ENCODE measurements at places on chromosomes 5 and 9.

GRCh38 chr9:134670042-134670525 is 28.5 kb downstream of the COL5A1 start:
- peak overlapping the region; percentile 75 for H3K4me3 ChIP-seq
- peaks cover 9% of the 10 kb centered on the region for H3K27me3 ChIP-seq
- peaks cover 69% of the 10 kb centered on the region for H3K36me3 ChIP-seq
- peak; percentile 92 for DNase-seq

DNA sequence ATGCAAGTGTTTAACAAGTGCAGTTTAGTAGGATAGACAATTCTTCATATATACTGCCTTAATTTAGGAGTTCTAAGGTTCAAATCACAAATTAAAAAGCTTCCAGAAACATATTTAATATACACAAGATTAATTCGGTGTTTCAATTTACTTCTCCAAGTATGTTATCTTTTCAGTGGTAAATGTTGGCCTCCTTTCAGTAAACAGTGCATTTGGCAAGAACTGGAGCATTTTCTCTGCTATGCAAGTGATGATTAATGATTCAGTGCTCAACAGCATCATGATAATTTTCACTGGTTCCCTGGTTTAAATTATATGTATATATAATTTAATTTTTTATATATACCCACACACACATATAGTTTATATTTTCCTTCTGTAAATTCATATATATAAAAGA is 541.7 kb downstream of the EFNA5 start:
- no peak for DNase-seq
- no peaks in the 10 kb centered on the region for H3K4me1 ChIP-seq
- H3K27ac ChIP-seq, result no peak overlapping the region

DNA sequence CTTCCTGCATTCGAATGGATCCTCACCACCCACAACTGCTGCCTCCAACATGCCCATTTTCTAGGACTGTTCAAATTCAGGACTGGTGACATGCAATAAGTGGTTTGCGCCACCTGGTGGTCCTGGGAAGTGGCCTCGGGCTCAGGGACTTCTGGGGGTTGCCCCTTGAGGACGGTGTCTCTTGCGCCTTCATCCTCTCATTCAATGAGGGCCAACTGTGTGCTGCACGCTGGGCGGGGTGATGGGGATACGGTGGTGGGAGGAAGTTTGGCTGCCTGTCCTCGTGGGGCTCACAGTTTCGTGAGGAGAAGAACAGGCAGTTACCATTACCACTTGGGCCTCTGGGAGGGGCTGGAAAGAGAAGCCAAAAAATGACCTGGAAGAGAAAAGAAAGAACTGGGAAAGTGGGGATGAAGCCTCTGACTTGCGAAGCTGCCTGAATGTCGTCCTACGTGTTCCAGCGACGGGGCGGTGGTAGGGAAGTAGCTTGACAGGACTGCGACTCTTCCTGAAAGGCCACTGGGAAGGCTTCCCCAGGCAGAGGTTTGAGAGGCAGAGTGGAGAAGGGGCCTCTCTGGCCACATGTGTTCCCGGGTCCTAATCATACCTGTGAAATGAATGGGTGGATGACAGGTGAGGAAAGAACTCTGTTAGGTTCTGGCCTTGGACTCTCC is 49.0 kb downstream of the PSD2 start:
- H3K36me3 ChIP-seq, result no peaks in the 10 kb centered on the region
- no peak overlapping the region for H3K4me3 ChIP-seq
- peaks cover 42% of the 10 kb centered on the region for H3K27me3 ChIP-seq
- no peaks in the 10 kb centered on the region for H3K4me1 ChIP-seq

GRCh38 chr5:149837680-149838269 is 106.8 kb downstream of the PDE6A start:
- no peaks in the 10 kb centered on the region for H3K36me3 ChIP-seq
- peaks cover 12% of the 10 kb centered on the region for H3K4me1 ChIP-seq
- H3K27ac ChIP-seq, result no peak overlapping the region
- DNase-seq, result peak; percentile 66
- peaks cover 14% of the 10 kb centered on the region for H3K27me3 ChIP-seq
- no peak overlapping the region for H3K4me3 ChIP-seq

DNA sequence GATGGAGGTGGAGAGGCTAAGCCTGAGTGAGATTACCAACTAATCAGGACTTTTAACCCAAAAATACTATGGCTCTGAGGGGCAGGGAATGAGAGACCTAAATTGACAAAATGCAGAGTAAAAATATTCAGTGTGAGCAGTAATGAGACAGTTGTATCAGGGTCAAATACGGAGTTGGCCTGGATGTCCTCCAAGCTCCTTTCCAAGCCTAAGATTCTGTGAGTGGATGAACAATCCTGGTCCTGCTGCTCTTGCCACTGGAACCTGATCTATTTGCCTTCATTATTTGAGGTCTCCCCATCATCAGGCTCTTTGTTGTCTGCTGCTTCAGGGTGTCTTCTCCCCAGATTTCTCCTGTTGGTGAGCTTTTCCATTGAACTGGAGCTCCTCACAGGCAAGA is 1.1 kb downstream of the PDCD1LG2 start:
- DNase-seq, result no peak
- peak overlapping the region; percentile 97 for H3K27ac ChIP-seq
- peaks cover 39% of the 10 kb centered on the region for H3K36me3 ChIP-seq
- H3K27me3 ChIP-seq, result peaks cover 3% of the 10 kb centered on the region
- peaks cover 85% of the 10 kb centered on the region for H3K4me1 ChIP-seq
- peak overlapping the region; percentile 93 for H3K4me3 ChIP-seq

- peaks cover 3% of the 10 kb centered on the region for H3K27me3 ChIP-seq
- peak overlapping the region; percentile 88 for H3K27ac ChIP-seq
- H3K4me3 ChIP-seq, result peak overlapping the region; percentile 64
- peaks cover 42% of the 10 kb centered on the region for H3K4me1 ChIP-seq
- peak; percentile 77 for DNase-seq
- H3K36me3 ChIP-seq, result peaks cover 28% of the 10 kb centered on the region
These were observed 4.4 kb downstream of the RIMOC1 start for GRCh38 chr5:41908374-41909079.

GRCh38 chr9:1198085-1198484 is 147.9 kb downstream of the DMRT2 start:
- peaks cover 15% of the 10 kb centered on the region for H3K4me1 ChIP-seq
- H3K36me3 ChIP-seq, result no peaks in the 10 kb centered on the region
- peaks cover 5% of the 10 kb centered on the region for H3K27me3 ChIP-seq

- H3K27ac ChIP-seq, result peak overlapping the region; percentile 44
- no peaks in the 10 kb centered on the region for H3K36me3 ChIP-seq
- no peak overlapping the region for H3K4me3 ChIP-seq
- peaks cover 28% of the 10 kb centered on the region for H3K4me1 ChIP-seq
- DNase-seq, result no peak
These were observed 21.1 kb upstream of the TMEM174 start for GRCh38 chr5:73151766-73152410.

- H3K4me1 ChIP-seq, result peaks cover 28% of the 10 kb centered on the region
- H3K36me3 ChIP-seq, result no peaks in the 10 kb centered on the region
- DNase-seq, result no peak
- H3K27ac ChIP-seq, result no peak overlapping the region
These were observed 233.0 kb upstream of the ATP10B start for GRCh38 chr5:161085056-161085455.

- H3K36me3 ChIP-seq, result no peaks in the 10 kb centered on the region
- no peak for DNase-seq
- H3K27ac ChIP-seq, result no peak overlapping the region
These were observed 411.0 kb downstream of the MAT2B start for GRCh38 chr5:163916376-163916775.

DNA sequence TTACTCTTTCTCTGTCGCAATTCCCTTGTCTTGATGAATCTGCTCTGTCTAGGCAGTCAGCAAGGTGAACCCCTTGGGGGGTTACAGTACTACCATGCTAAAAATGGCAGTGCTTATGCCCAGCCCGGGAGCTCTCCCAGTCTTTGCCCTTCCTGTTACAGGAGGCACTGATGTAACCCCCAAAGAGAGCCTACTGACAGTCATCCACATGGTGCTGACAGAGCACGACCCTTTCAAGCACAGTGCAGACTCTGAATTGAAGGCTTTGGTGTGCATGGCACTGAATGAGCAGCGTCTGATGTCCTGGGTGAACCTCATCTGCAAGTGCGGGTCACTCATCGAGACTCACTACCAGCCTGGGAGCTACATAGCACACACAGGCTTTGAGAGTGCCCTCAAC is 34.5 kb upstream of the SLC36A2 start:
- peaks cover 9% of the 10 kb centered on the region for H3K27me3 ChIP-seq
- H3K4me3 ChIP-seq, result no peak overlapping the region
- H3K4me1 ChIP-seq, result no peaks in the 10 kb centered on the region
- H3K36me3 ChIP-seq, result no peaks in the 10 kb centered on the region
- DNase-seq, result no peak

- H3K27me3 ChIP-seq, result peaks cover 18% of the 10 kb centered on the region
- H3K27ac ChIP-seq, result no peak overlapping the region
- DNase-seq, result no peak
- H3K4me1 ChIP-seq, result peaks cover 5% of the 10 kb centered on the region
These were observed 852 bp downstream of the IL9 start for GRCh38 chr5:135894789-135895188.

GRCh38 chr9:134629586-134630392 is 11.8 kb upstream of the COL5A1 start:
- H3K27ac ChIP-seq, result no peak overlapping the region
- 0 out of 2 replicates have a peak, but pooled peaks cover 7% of the 10 kb centered on the region for H3K36me3 ChIP-seq
- no peak for DNase-seq
- H3K4me1 ChIP-seq, result peaks cover 33% of the 10 kb centered on the region

DNA sequence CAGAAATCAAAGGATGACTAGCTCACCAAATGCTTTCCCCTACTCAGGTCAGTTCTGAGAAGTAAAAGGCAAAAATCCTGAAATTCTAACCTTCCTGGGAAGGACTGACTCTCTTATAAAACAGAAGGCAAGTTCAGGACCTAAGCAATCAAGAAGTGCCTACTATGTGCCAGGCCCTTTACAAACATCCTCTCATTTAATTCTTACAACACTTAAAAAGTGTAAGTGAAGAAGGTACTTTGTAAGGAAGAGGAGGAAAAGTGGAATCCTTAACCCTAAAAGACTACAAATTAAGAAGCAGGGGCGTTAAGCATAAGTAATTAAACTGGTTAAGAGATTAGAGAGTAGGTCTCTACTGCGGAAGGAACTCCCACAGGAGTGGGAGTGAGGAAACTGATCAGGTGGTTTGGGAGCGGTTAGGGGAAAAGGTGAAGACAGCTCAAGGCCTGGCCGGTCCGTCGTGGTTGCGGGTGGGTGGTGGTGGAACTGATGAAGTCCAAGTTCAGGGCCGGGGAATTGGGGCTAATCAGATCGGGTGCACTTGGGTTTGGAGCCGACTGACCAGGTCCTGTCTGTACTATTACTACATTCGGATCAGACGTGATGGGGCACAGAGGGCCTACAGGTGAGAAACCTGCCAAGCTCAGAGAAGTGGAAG is 839 bp downstream of the MED27 start:
- H3K27ac ChIP-seq, result peak overlapping the region; percentile 97
- H3K36me3 ChIP-seq, result peaks cover 34% of the 10 kb centered on the region
- H3K27me3 ChIP-seq, result peaks cover 11% of the 10 kb centered on the region

- peak; percentile 3 for DNase-seq
- H3K4me3 ChIP-seq, result no peak overlapping the region
- H3K27ac ChIP-seq, result no peak overlapping the region
- peaks cover 9% of the 10 kb centered on the region for H3K36me3 ChIP-seq
These were observed 40.9 kb downstream of the VLDLR start for GRCh38 chr9:2662496-2662895.

Data from HFFc6 (cell line).